ENCODE measurements at places on chromosomes 12 and 14.

- no peak for DNase-seq
Observed at GRCh38 chr12:130299574-130299973, 38.1 kb upstream of the PIWIL1 start.

- DNase-seq, result no peak
Observed at GRCh38 chr14:65299826-65300225, 112.7 kb upstream of the FUT8 start.

DNA sequence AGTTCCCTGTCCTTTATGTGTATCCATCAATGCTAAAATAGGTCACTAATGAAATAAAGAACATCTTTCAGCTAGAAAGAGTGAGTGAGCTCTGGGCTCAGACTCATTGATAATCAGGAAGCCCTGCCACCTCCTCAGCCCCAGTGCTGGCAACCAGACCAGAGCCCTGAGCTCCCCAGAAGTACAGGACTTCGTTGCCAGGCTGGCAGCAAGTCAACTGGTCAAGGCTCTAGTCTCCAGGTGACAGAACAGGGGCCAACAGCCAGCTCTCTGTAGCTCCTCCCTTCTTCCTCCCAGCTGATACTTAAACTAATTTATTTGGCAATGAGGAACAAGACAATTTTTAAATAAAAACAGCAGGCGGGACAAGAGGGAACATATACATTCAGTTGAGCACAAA is 145.3 kb downstream of the EGLN3 start:
- no peak for DNase-seq

DNA sequence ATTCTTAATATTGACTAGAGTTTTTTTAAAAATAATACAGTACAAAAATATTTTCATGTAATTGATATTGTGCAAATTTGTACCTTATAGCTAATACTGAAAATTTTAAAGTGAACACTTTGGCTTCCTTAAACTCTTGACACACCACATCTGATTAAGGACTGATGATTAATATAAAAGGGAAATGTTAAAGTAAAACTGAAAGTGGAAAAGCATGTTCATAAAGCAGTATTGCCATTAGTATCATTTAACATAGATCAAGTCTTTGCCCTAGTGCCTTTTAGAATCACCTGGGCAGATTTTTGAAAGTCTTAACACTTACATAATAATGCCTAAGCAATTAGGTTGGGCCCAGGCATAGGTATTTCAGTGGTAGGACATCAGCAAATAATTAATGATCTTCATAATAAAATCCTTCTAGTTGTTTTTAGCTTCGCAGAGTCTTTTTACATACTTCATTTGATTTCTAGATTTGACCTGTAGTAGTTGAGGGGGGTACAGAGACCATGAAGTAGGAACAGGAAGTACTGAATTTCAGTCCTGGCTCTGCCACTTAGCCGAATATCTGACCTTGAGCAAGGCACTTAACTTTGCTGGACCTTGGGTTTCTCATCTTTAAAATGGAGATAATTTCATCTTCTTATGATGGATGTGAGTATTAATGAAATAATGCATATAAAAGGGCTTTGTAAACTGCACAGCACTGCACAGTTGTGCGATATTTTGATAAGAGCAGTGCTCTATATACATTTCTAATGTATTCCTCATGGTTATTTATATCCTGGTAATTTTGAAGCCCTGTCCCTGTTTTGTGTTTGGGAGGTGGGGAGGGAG is 43.7 kb downstream of the MARK3 start:
- no peak for DNase-seq

DNA sequence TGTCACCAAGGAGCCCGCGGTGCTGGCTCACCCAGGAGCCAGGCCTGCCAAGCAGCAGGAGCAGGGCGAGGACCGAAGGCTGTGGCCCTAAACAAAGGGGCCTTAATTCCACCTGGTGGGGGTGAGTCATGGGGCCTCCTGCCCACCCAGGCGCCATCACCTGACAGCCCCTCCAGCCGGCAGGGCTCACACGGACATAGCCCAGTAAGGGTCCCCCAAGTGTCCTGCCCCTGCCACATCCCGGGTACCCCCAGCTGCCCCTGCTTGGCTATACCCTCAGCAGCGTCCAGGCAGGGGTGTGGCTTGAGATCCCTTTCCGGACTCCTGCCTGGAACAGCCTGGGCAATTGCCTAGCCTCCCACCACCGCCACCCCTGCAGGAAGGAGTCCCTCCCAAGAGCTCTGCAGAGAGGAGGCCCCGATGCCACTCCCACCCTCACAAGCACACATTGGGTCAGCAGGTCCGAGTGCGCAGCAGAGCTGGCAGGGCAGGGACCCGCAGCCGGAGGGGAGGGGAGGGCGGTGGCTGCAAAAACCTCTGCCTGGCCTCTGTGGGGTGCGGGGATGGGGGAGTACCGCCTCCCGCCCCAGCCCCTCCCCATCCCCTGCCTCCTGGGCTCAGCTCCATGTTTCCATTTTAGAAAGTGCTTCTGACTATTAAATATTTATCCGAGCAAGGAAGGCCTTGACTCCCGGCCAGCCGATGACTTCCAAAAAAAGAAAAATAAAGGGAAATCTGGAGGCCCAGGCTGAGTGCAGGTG is 4.6 kb downstream of the AHNAK2 start:
- DNase-seq, result peak; percentile 61

- DNase-seq, result no peak
Observed at GRCh38 chr12:53765891-53766290, 14.1 kb upstream of the CISTR start.

DNA sequence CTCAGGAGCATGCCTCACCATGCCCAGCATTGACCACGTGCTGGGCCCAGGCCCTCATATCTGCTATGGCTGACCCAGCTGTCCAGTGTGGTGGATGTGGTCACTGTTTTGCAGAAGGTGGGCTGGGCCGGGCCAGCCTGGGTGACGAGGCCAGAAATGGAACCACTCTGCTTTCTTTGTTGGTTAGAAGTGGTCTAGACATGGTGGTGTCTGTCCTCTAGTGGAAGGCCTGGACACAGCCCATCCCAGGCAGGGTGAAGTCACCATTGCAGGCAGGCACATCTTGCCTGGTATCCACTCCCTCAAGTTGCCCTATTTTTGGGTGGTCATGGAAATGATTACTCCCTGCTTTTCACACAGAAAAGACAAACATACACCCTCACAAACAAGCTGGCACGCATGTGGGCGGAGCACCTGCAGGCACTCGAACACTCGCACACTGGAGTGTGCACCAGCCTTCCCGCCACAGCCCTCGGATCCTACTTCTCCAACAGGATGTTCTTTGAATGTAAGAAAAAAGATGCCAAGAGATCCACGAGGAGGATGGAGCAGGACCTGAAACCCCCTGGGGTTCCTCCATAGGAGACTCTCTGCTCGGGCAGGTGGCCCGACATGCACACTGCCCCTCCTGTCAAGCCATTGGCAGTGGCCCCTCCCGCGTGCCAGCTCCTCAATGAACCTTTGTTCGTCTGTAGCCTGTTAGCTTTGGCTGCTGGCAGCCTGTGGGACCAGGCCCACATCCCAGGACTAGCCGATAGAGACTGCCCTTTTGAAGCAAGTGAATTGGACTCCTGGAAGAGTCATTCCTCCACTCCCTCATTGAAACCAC is 38.4 kb downstream of the MLXIP start:
- no peak for DNase-seq

DNA sequence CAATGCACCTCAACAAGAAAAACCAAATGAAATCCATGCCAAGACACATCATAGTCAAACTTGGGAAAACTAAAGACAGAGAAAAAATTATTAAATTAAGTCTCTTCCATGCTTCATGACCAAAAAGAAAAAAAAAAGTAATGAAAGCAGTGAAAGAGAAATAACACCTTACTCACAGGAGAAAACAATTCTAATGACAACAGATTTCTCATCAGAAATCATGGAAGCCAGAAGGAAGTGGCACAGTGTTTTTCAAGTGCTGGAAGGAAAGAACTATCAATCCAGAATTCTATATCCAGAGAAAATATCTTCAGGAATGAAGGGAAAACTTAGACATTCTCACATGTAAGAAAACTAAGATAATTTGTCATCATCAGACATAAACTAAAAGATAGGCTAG is 71.1 kb upstream of the NUDT4 start:
- no peak for DNase-seq

DNA sequence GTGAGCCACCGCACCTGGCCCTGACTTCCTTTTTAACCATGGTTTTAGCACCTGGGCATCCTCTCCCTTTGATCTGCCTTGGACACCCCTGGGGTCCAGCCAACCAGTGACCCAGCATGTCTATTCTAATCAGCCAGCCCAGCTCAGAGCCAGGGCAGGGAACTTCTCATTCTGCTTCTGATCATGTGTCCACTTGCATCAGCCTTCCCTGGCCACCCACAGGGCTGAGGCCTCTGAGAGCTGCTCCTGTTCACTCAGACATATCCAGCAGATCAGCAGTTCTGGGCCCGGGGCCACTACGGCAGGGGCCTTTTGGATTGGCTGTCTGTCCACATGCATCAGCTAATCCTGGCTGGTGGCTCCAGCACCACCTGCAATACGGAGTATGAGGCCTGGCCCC is 117.9 kb upstream of the MAP1LC3B2 start:
- no peak for DNase-seq

DNA sequence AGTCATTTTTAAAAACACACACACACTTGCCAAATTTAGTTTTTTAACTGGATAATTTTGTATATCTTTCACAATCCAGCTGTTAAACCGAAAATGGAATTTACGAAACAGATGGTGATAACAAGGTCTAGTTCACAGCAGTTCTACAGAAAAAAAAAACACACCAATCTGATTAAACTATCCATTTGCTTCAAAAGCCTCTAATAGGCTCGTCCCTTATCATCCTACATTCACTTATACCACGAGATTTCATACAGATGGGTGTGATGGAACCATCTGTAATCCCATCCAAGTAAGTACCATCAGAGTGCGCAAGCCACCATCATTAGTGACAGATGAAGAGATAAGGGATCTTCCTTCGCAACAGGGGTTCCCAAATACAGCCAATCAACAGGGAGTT is 20.1 kb downstream of the GCH1 start:
- no peak for DNase-seq

DNA sequence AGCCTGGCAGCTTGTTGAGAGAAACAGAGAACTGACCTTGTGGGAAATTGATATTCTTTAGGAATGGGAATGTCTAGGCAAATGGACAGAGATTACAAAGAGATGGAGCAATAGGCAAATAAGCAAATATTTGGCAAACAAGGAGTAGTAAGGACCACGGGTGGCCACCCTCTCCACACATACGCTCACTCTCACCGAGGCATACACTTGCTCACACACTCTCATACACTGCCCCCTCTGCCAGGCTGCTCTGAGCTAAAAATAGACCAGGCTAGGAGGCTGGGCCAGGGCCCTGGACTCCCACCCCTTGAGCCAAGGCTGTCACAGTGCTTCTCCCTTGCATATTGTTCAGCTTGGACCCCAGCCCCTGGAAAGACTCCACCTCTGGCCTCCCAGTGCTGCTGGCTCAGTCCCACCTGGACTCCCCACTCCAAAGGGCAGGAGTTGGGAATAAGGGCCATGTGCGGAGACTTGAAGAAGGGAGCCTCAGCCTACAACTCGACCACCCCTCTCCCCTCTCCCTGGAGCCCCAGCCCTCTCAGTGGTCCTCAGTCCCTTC is 1.1 kb downstream of the PPP1R1A start:
- DNase-seq, result peak; percentile 51

GRCh38 chr12:18323159-18323558 is 61.8 kb downstream of the PIK3C2G start:
- no peak for DNase-seq

- DNase-seq, result peak; percentile 45
Observed at GRCh38 chr12:5718680-5719079, 226.4 kb downstream of the ANO2 start.

DNA sequence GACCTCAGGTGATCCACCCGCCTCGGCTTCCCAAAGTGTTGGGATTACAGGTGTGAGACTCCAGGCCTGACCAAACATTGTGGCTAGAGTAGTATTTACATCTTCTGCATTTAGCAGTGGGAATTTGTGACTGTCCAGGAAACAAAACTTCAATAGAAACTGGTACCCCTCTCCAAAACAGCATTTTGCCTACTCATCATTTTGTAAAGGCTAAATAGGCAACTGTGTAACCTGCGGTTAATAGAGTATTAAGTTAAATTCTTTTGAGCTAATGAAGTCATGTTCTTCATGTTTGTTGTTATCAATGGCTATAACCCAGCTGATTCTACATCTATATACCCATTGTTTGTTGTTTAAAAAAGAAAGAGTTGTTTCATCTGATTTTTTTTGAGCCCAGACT is 8.1 kb downstream of the CMAS start:
- DNase-seq, result no peak

DNA sequence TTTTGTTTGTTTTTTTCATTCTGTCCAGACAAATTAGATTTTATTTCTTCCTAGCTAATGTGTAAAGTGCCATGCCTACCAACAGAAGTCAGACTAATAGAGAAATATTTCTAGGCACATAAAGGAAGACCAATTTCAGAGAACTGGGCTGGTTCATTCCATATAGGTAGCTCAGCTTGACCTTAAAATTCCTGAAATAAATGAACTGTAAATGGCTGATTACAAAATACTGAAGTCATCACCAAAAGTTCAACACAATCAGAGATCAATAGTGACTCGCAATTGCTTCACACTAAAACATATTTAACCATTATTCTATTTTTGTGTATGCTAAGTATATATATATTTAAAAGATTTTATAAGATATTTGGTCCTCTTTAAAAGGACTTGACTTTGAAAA is 34.2 kb downstream of the PTPRB start:
- DNase-seq, result no peak

GRCh38 chr14:53615252-53615651 is 341.4 kb downstream of the BMP4 start:
- DNase-seq, result no peak

DNA sequence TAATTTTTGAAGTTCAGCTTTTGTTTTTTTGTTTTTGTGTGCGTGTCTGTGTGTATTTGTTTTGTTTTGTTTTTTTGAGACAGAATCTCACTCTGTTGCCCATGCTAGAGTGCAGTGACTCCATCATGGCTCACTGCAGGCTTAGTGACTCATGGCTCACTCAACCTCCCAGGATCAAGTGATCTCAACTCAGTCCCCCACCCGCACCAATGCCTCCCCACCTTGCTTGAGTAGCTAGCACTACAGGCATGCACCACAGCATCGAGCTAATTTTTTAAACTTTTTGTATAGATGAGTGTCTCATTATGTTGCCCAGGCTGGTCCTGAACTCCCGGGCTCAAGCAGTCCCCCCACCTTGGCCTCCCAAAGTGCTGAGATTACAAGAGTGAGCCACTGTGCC is 981.4 kb downstream of the BCL11B start:
- no peak for DNase-seq

DNA sequence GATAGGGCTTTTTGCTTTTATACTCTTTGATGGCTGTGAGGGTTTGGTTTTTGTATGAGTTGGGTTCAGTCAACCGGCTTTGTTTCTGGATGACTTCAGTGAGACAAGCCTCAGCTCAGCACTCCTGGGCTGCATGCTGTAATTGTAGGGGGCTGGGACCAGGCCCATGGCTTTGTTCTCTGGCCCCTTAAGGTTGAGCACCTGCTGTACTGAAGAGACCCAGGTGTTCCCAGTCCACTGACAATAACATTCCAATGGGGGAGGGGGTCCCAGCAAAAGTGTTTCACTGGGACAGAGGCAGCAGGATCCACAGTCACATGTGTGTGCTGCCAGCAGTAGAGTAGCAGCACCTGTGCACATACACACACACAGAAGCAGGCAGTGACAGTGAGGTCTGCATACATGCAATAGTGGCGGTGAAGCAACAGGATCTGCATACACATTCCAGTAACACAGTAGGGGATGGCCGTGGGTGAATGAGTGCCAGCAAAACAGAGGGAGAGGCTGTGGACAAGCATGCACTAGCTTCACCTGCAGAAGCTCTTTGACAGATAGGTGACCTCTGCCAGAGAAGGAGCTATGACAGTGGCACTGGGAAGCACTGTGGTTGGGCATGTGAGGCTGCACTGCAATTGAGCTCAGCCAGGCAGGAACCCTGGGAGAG is 240.4 kb downstream of the ASCL1 start:
- no peak for DNase-seq

- no peak for DNase-seq
Observed at GRCh38 chr12:120646044-120646443, 5.6 kb downstream of the CABP1 start.
